EL (cell line): ENCODE measurements at places on chromosomes 1 and 21.
A peak's percentile ranks its signal among the peaks of the same experiment; 100 is the strongest.

DNA sequence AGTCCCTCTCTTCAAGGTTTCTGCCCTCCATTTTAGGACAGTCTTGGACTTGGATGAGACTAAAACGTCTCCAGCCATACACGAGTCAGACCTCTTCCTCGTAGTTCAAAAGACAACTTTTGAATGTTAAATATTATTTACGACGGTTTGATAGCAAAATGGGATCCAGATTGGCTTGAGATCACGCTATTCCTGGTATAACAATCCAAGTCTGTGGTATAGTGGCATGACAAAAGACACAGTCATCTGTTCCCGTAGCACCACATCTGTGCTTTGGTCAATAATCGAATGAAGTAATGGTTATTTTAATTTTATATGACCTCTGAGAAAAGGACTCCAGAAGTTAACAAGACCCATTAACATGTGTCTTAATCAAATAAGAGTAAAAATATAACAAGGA is 7.0 kb downstream of the PCP4 start:
- no peak for DNase-seq

- peak; percentile 46 for DNase-seq
These were observed 39.8 kb upstream of the ZC3H12A start for GRCh38 chr1:37434292-37435225.

GRCh38 chr1:33898881-33899280 is 35.0 kb downstream of the HMGB4 start:
- no peak for DNase-seq

- DNase-seq = no peak
These were observed 922.1 kb downstream of the AMY1C start for GRCh38 chr1:104671684-104672353.

- DNase-seq = no peak
These were observed 55.0 kb downstream of the TRAF5 start for GRCh38 chr1:211381481-211382181.

DNA sequence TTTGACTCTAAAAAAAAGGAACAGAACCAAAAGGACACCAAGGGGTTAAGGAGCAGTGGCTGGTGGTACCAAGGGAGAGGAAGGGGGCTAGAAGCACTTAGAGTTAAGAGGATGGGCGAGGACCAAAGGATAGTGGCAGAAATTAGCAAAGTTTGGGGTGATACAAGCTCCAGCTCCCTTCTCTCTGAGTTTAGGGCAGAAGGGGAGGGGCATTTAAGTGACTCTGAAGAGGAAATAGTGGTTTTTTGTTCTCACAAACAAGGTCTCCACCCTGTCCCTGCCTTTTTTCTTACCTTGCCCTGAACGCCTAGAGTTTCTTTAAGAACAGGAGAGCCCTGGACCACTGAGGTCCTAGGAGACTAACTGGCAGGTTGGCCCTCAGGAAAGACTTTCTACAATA is 3.3 kb downstream of the CDC42SE1 start:
- DNase-seq = no peak

DNA sequence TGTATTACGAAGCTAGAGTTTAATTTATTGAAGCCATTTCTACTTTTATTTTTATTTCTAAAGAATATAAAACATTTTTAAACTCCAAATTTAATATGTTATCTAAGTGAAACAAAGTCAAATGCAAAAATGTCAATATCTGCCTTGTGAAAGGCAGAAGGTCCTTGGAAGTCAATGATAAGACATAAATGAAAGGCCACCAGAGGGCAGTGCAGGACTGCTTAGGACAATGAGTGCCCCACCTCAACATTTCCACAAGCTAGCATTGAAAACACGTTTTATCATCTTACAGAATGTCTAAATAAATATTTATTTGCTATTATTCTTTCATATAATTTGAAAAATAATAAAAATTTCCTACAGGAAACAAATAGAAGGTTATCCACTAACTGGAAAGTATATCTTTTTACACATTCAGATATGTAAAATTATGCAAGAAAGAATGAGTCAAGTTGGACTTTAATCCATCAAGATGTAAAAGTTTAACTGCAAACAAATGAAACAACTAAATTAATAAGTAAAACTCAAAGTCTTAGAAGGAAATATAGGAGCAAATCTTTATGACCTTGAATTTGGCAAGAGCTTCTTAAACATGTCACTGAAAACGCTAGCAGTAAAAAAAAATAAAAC is 140.1 kb upstream of the FMN2 start:
- peak; percentile 69 for DNase-seq

GRCh38 chr1:190205713-190206112 is 272.0 kb downstream of the BRINP3 start:
- peak; percentile 6 for DNase-seq

- peak; percentile 87 for DNase-seq
These were observed 59.8 kb downstream of the CAPN2 start for GRCh38 chr1:223771814-223772770.
